CMK (cell line): ENCODE measurements at places on chromosomes 5 and 9.

GRCh38 chr9:75589497-75589896, 301.0 kb upstream of the PCSK5 start:
- no peak for DNase-seq

DNA sequence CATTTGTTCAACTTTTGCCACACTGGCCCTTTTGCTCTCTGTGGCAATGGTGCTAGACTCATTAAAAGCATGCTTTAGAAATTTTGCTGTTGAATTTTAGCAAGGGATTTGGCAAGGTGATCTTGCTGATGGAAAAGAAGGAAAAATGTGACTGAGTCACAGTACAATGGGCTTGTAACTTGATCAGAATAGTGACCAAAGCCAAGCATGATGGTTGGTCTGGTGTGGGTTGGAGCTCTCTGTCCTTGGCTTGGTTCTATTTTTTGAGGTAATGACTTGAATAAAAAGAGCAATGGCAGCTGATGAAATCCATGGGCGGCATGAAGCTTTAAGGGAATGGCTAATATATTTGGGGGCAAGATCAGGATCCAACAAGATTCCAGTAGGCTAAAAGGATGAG, 114.4 kb upstream of the ZNF366 start:
- DNase-seq, result no peak

- no peak for DNase-seq
These were observed 17.3 kb downstream of the SLC36A3 start for GRCh38 chr5:151286246-151286645.

- no peak for DNase-seq
These were observed 68.6 kb downstream of the NLN start for GRCh38 chr5:65790371-65791163.

DNA sequence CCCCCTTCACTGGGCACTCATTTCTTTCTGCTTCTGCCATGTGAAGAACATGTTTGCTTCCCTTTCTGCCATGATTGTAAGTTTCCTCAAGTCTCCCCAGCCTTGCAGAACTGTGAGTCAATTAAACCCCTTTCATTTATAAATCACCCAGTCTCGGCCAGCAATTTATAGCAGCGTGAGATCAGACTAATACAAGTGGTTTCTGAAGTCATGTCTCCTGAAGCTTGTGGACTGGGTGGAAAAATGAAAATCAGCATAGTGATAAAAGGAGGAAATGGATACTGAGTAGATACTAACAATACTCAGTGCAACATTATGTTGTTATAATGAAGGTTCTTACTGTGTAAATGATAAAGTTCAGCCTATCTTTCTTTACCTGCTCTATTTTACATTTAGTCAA, 35.1 kb downstream of the NNT start:
- DNase-seq, result no peak

DNA sequence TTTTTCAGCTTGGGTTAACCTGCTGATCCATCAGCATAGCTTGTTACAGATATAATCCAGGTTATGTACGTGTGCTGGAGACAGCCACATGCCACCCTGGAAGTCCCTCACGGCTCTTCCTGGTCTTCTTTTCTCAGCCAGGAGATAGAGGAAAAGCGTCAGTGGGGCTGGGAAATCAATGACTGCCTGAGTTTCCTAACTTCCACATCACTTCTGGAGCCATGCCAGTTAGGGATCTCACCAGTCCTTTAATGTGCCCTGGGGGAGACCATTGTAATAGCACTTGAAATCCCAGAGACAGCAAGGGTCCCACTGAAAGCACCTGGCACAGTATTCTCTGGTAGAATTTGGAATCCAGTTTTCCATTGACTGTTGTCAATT, 29.2 kb downstream of the ANXA2R start:
- DNase-seq, result no peak
